ENCODE measurements at places on chromosomes 2 and 18. TPM values are rescaled to one million over a fixed set of nuclear protein-coding genes. Genes with fewer than 3 reads are reported as not detected.

DNA sequence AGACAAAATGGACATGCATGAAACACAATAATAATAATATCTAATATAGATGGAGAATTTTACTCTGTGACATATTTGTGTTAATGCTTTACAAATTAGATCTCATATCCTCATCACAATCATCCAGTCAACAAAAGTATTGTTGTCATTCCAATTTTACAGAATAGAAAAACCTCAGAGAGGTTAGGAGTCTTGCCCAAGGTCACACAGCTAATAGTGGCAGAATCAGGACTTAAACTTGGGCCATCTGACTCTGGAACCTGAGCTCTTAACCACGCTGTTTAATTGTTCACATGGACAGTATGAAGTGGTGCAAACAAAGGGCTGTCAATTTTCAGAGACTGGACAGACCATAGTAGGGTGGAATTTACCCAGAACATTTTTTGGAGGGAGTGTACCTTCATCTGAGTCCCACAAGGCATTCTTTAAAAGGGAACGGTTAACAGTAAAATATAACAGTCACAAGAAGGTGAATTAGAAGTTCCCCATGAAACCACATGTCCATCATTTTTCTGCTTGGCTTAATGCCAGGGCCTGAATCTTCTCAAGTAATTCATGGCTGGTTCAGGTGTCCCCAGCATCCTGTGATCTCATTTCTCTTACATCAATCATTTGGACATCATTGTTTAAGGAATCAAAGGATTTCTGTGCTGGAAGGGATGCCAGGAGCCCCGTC, 35.4 kb upstream of the CCDC93 start:
- H3K36me3 ChIP-seq = no peaks in the 10 kb centered on the region
- DNase-seq = no peak
- H3K27me3 ChIP-seq = no peaks in the 10 kb centered on the region
- no peaks in the 10 kb centered on the region for H3K4me1 ChIP-seq
- H3K27ac ChIP-seq = no peak overlapping the region
- H3K4me3 ChIP-seq = no peak overlapping the region

DNA sequence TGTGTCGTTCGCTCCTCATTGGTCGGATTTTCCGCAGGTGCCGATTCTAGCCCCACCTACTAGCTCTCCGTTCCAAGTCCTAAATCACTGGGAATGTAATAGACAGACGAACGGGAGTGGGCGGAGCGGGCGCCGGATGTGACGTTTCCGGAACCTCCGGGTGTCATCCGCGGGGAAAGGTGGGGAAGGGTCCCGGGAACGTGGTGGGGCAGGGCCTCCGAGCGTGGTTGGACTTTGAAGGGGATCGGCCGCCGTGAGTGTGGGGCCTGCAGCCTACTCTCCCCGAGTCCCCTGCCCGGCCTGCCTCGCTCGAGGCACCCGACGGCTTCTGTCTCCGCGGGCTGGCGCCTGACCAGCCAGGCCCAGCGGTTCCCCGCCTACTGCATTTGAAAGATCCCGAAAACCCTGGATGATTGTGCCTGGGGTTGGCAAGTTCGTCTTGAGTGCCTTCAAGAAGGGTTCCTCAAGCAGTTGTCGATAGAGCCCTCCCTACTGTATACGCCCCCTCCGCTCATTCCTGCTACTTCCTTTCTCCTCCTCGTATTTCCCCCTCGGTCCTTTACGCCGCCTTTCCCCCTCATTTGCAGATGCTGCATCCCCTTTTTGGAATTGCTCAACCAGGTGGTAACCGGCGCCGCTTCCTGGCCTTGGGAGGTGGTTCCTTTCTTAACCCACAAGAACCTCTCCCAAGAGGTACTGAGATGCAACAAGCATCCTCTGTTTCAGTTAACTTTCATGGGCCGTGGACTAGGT, at the start of gene STAMBP:
TSS of gene STAMBP (plus strand) at position 144 of the 753 bp plus-strand sequence. CDS start 1,896 bp downstream, outside the sequence.
- H3K27me3 ChIP-seq = no peaks in the 10 kb centered on the region
- H3K4me1 ChIP-seq = peaks cover 28% of the 10 kb centered on the region
- H3K4me3 ChIP-seq = peak within 1 kb of the TSS; percentile 87
- H3K27ac ChIP-seq = peak within 1 kb of the TSS; percentile 95

DNA sequence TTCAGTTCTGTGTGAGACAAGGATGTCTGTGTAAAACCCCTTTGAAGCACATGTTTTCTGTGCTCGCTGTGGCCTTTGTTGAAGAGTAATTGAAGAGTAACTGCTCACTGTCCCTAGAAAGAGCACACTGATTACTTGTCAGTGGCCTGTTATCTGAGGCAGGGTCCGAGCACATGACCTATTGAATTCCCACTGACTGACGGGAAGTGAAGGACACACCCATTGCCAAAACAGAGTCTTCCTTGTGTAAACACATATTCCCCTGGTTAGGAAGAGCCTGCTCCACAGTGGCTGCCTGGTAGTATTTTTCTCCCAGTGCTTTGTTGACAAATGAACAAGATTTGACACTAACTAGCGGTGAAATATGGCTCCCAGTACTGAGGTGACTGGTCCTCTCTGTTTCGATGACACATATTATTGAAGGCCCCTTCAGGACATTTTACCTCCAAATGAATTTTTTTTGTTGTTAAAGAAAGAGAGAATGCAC, 148.5 kb upstream of the GYPC start:
- H3K4me1 ChIP-seq = no peaks in the 10 kb centered on the region
- no peaks in the 10 kb centered on the region for H3K27me3 ChIP-seq
- no peak overlapping the region for H3K27ac ChIP-seq
- no peak for DNase-seq
- H3K4me3 ChIP-seq = no peak overlapping the region

GRCh38 chr2:7530001-7530400, 612.8 kb downstream of the RNF144A start:
- no peaks in the 10 kb centered on the region for H3K36me3 ChIP-seq
- no peak for DNase-seq
- H3K4me3 ChIP-seq = no peak overlapping the region
- no peaks in the 10 kb centered on the region for H3K27me3 ChIP-seq
- no peaks in the 10 kb centered on the region for H3K4me1 ChIP-seq

GRCh38 chr2:9262671-9263171, 56.1 kb downstream of the ASAP2 start:
- no peak for DNase-seq
- H3K27ac ChIP-seq = peak overlapping the region; percentile 32
- no peaks in the 10 kb centered on the region for H3K27me3 ChIP-seq
- peaks cover 65% of the 10 kb centered on the region for H3K4me1 ChIP-seq
- H3K36me3 ChIP-seq = no peaks in the 10 kb centered on the region

DNA sequence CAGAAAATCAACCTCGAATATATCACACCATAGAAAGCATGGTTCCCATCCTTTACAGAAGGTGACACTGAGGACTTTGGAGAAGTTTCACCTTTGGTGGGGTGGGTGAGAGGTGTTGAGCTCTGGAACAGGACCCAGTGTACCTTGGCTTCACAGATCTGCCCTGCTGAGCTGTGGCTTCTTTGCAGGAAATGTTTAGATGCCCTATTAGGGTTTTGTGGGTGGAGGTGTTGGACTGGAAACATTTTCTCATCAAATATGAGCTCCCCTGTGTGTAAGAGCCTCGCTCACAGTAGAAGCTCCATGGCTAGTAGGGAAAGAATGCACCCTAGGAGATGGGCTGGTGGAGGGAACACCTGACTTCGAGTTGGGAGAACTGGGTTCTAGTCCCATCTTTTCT, 55.6 kb downstream of the RPL37A start:
- no peaks in the 10 kb centered on the region for H3K36me3 ChIP-seq
- H3K4me3 ChIP-seq = no peak overlapping the region
- DNase-seq = no peak
- no peaks in the 10 kb centered on the region for H3K27me3 ChIP-seq

DNA sequence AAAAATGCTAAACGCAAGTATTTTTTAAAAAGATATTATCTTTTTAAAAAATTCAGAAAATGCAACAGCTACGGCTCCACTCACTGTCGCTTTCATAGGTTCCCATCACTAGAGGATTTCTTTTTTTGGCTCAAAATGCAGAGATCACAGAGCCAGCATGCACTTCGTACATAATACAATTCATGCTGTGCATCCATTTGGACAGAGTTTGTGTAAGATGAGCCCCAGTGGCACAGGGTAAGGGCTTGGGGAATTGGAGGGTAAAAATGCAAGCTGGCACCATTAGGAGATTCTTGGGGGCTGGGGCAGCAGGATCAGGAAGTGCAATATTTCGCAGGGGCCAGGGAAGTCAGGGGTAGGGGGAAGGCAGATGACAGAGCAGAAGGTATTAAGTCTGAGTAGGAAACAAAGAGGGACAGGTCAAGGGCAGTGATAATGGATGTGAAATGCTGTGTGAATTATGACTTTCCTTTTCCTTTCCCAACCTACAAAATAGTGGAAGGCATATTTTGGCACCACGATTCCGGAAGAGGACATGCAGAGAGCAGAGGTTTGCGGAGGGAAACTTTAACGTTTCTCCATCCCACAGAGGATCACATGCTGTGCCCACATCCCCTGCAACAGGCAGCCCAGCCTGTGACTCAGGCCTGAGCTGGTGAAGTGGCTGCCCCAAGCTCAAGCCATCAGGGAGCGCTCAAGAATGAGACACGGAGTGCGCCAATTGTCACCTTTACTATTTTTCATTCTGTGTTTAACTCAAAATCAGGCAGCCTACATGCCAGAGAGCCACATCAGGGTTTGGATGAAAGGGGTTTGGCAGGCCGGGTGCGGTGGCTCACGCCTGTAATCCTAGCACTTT, 4.7 kb downstream of the CAPG start:
- no peaks in the 10 kb centered on the region for H3K27me3 ChIP-seq
- H3K36me3 ChIP-seq = peaks cover 7% of the 10 kb centered on the region
- DNase-seq = peak; percentile 83
- H3K4me1 ChIP-seq = peaks cover 15% of the 10 kb centered on the region
- H3K4me3 ChIP-seq = no peak overlapping the region

DNA sequence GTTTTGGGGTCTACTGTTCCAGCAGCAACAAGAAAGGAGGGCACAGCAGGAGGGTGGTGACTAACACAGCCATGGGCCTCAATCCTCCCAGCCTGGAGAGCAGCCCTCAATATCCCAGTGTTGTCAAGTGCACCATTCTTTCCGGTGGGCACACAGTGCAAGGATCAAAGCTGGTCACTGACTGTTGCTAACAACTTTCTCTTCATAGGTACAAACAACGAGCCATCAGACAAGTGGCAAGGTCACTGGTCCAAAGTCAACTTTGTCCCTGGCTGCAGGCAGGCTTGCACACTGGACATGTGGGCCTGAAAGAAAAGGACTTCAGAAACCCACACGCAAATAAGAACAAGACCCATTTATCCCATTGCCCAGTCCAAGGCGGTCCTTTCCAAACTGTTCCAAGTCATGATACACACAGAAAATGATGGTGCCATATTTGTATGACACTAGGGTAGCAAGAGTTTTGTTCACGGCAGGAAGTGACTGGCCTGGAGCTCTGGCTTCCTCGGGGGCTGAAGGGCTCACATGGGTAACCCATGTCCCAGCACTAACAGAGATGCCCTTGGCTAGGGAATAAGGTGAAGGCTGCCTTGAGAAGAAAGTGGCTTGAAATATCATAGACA, 57.0 kb downstream of the KCTD1 start:
- no peaks in the 10 kb centered on the region for H3K36me3 ChIP-seq
- no peak overlapping the region for H3K27ac ChIP-seq
- H3K27me3 ChIP-seq = no peaks in the 10 kb centered on the region
- no peak overlapping the region for H3K4me3 ChIP-seq

GRCh38 chr2:156553714-156554442, 117.7 kb downstream of the GPD2 start:
- H3K36me3 ChIP-seq = peaks cover 10% of the 10 kb centered on the region
- H3K27me3 ChIP-seq = no peaks in the 10 kb centered on the region
- DNase-seq = no peak

- no peak overlapping the region for H3K4me3 ChIP-seq
- no peak for DNase-seq
- H3K27me3 ChIP-seq = no peaks in the 10 kb centered on the region
- no peak overlapping the region for H3K27ac ChIP-seq
- H3K36me3 ChIP-seq = no peaks in the 10 kb centered on the region
Observed at GRCh38 chr2:7009207-7009911, 92.1 kb downstream of the RNF144A start.

DNA sequence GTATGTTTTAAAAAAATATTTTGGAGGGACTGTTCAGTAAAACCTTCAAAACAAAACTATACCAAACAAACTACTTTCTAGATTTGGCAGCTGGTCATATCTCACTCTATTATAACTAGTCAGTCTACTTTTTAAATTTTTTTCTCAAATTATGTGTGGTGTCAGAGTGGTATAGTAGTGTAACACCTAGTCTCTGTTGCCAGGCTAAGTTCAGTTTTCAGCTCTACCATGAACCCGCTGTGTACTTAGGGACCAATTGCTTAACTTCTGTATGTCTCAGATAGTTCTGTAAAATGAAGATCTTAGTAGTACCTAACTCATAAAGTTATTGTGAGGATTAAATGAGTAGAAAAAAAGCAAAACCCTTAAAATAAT, 54.3 kb downstream of the GPD2 start:
- H3K4me3 ChIP-seq = no peak overlapping the region
- peaks cover 10% of the 10 kb centered on the region for H3K4me1 ChIP-seq
- no peaks in the 10 kb centered on the region for H3K27me3 ChIP-seq
- no peak overlapping the region for H3K27ac ChIP-seq
- no peak for DNase-seq
- H3K36me3 ChIP-seq = no peaks in the 10 kb centered on the region

DNA sequence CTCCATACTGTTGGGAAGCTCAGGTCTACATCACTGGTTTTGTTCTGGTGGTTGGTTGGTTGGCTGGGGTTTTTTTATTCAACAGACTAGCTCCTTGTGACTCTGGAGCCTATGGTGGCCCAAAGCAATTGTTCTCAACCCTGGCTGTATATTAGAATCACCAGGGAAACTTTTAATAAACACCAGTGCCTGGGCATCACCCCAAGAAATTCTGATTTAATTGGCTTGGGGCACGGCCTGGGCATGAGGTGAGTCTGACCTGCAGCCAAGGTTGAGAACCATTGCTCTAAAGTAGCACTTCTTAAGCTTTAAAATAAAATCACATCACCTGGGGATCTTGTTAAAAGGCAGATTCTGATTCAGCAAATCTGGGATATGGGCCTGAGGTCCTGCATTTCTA, 184.1 kb downstream of the C1D start:
- no peak overlapping the region for H3K27ac ChIP-seq
- H3K36me3 ChIP-seq = no peaks in the 10 kb centered on the region
- H3K4me1 ChIP-seq = no peaks in the 10 kb centered on the region
- H3K27me3 ChIP-seq = no peaks in the 10 kb centered on the region
- H3K4me3 ChIP-seq = no peak overlapping the region
- DNase-seq = no peak

Gene SLC4A1AP
- 24.5 TPM for total RNA-seq

Gene DSG2
- 55.4 TPM for total RNA-seq

Gene DES
- total RNA-seq = 39.7 TPM

Gene ASXL3
- 1.4 TPM for total RNA-seq

Gene PAIP2B
- 5.9 TPM for total RNA-seq

Gene RAPH1
- total RNA-seq = 59.6 TPM

Gene TBC1D8
- 21.0 TPM for total RNA-seq
